Mononuclear cell (primary cell): ENCODE measurements at places on chromosomes 4 and X. TPM values are rescaled to one million over a fixed set of nuclear protein-coding genes. Genes with fewer than 3 reads are reported as not detected.

The OPN1MW2 gene
- not detected for total RNA-seq

The BST1 gene
- total RNA-seq = 76.4 TPM

The CNGA1 gene
- total RNA-seq = not detected

The MAGIX gene
- total RNA-seq = 0.42 TPM

The GAGE12H gene
- total RNA-seq = not detected

The HTR2C gene
- total RNA-seq = not detected

The CT47A7 gene
- total RNA-seq = not detected

The KLHL13 gene
- total RNA-seq = 0.63 TPM

The PNCK gene
- 0.52 TPM for total RNA-seq

The MAGEE2 gene
- total RNA-seq = not detected

The MFAP3L gene
- total RNA-seq = 23.0 TPM

The MAGEH1 gene
- 21.3 TPM for total RNA-seq

The GC gene
- total RNA-seq = not detected

The COX7B2 gene
- total RNA-seq = not detected

The GABRG1 gene
- not detected for total RNA-seq

The SPIN2A gene
- total RNA-seq = 0.10 TPM

The CFAP47 gene
- 0.10 TPM for total RNA-seq

The MAGEE1 gene
- 6.4 TPM for total RNA-seq

The REELD1 gene
- 0.31 TPM for total RNA-seq

The POU4F2 gene
- total RNA-seq = not detected

The VCX3A gene
- total RNA-seq = not detected

The CXorf38 gene
- total RNA-seq = 29.8 TPM

The PHEX gene
- total RNA-seq = 1.9 TPM

The NR3C2 gene
- 29.1 TPM for total RNA-seq

The TBC1D19 gene
- 10.5 TPM for total RNA-seq

The VCX gene
- total RNA-seq = not detected

The SYP gene
- total RNA-seq = 0.42 TPM

The F8A2 gene
- total RNA-seq = not detected
